ENCODE measurements at places on chromosomes 16 and 17.

- no peak for DNase-seq
These were observed 37.5 kb upstream of the BHLHA9 start for GRCh38 chr17:1232786-1233185.

GRCh38 chr16:28609631-28610594 is at the start of gene SULT1A1:
Gene SULT1A1 (minus strand): TSS chr16:28610044. CDS start chr16:28608855, 1,189 bp downstream.
- no peak for DNase-seq

- no peak for DNase-seq
These were observed 206.8 kb downstream of the PRKCA start for GRCh38 chr17:66508896-66509844.

- DNase-seq: no peak
These were observed 19.3 kb upstream of the ITGA3 start for GRCh38 chr17:50036455-50037261.

- no peak for DNase-seq
These were observed 674 bp downstream of the ZNF821 start for GRCh38 chr16:71883168-71883848.

DNA sequence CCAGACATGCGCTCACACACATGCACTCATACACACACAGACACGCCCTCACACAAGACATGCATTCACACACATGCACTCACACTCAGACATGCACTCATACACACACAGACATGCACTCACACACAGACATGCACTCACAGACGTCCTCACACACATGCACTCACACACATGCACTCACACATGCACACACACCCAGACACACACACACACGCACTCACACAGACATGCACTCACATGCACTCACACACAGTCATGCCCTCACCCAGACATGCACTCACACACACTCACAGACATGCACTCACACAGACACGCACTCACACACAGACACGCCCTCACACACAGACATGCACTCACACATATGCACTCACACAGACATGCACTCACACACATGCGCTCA is 2.1 kb upstream of the ZNF469 start:
- DNase-seq: no peak

- DNase-seq: no peak
These were observed 1.5 kb downstream of the HOXB4 start for GRCh38 chr17:48576479-48577309.

- no peak for DNase-seq
These were observed 45.6 kb downstream of the CYB5B start for GRCh38 chr16:69469807-69470561.

DNA sequence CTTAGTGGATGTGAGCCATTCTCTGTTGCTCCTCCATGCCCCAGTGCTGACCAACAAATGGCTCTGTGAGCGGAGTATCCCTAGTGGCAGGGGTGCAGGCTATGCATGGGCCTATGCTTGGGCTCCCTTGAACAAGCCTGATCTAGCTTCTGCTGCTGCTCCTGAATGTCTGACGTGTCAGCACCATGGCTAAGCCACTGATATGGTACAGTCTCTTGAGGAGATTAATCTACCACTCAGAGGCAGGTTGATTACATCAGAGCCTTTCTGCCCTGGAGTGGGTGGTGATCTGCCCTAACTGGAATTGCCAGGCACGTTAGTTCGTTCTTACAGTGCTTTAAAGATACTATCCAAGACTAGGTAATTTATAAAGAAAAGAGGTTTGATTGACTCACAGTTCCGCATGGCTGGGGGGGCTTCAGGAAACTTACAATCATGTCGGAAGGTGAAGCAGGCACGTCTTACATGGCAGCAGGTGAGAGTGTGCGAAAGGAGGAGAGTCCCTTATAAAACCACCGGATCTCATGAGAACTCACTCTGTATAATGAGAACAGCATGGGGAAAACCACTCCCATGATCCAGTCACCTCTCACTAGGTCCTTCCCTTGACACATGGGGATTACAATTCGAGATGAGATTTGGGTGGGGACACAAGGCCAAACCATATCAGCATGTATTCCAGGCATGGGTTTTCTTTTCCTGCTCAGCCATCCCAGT is 41.5 kb upstream of the B4GALNT2 start:
- no peak for DNase-seq

DNA sequence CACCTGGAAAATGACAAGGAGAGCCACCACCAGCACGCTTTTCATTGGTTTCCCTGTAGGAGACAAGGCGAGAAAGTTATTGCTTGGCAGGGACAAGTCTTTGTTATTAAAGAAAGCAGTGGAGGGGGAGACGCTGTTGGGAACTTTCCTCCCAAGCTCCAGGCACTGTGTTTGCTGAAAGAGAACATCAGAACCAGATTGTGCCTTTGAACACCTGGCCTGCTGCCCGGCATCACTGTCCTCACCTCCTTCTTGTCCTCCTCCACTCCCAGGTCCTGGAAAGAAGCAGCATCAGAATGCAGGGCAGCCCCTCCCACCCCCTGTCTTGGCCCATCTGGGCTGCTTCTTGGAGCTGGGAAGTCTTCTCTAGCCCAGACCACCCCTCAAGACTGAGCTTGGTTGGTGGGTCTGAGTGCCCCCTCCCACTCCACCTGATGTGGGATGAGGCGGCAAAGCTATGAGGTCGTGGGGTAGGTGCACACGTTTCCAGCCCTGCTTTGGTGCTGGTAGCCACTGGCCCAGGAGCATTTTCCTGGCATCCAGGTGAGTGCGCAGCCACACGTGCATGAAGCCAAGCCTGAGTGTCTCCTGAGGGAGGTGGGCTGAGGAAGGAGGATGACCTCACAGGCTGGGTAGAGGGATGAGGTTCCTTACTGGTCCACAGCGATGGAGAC is 6.2 kb downstream of the CCR7 start:
- no peak for DNase-seq

GRCh38 chr16:46817961-46818360 is 13.0 kb downstream of the C16orf87 start:
- no peak for DNase-seq

GRCh38 chr16:2470603-2471015 is 488 bp upstream of the NTN3 start:
- no peak for DNase-seq
